ENCODE measurements at places on chromosomes 2 and 18.

DNA sequence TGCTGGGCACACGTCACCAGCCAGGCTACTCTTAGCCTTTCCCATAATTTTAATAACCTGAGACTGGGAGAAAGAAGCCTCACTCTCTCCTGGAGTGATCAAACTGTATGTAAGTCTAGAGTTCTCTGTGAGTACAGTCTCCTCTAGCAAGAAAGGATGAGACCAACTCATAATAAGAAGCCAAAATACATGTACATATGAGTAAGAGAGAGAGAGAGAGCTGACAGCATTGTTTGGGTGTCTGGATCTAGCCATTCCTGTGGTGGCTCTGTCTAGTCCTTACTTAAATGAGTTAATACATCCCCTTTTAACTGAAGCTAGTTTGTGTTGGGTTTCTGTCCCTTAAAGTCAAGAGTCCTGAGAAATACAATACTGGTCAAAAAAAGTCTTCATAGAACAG lies 26.0 kb upstream of the ANXA4 start:
- no peak for DNase-seq

- DNase-seq, result no peak
Observed at GRCh38 chr2:55019526-55020258, 30.6 kb downstream of the RTN4 start.

DNA sequence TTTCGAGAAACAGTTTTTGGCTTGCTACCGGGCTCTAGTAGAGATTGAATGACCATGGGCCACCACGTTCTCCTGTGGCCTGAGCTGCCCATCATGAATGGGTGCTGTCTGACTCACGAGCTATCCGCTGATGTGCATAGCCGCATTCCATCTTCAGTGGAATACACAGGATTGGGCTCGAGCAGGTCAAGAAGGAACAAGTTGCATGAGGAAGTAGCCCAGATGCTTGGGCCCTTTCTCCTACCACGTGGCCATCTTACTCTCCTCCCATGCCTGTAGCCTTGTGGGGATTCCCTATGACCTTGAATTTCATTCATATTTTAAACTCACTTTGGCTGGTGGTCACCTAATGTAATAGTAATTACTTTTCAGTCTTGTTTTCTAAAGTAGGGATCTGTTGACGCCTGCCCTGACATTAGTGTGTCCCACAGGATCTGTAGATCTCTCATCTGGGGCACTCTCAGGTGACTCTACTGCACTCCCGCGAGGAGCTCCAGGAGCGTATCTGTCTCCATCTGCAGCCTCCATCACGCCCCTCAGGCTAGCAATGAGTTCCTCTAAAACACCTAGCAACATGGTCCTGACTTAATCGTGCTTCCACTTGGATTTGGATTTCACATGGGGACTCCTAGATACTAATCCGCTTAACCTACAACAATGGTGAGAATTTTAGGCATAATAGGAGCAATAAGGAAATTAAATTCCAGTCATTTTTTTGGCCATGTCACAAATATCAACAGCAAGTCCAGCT lies 67.8 kb downstream of the PSMG2 start:
- DNase-seq, result no peak

DNA sequence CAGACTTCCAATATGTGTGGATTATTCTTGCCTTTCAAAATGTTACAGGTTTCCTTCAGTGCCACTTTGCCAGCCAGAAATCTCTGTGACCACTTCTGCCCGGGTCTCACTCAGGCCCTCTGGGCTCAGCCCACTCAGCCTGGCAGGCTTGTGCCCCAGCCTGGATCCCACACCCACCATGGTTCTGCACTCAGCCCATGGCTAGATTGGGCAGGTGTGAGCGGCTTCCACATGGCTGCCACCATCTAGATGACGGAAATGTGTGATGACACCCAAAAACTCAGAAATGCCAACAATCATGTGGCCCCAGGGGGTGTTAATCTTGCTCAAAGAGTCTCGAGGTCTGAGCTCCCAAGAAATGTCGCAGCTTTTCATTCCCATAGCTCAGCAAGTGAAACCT lies 1097.5 kb upstream of the SLC39A10 start:
- DNase-seq, result no peak

GRCh38 chr2:45963816-45964215 lies 312.3 kb downstream of the PRKCE start:
- DNase-seq, result no peak
